T-helper 17 cell (primary cell): ENCODE measurements at places on chromosomes 2 and 18.
A peak's percentile ranks its signal among the peaks of the same experiment; 100 is the strongest.

- H3K4me3 ChIP-seq: no peak overlapping the region
- H3K36me3 ChIP-seq: no peaks in the 10 kb centered on the region
- DNase-seq: no peak
Observed at GRCh38 chr18:35506024-35506712, 8.4 kb upstream of the INO80C start.

- H3K36me3 ChIP-seq: no peaks in the 10 kb centered on the region
- DNase-seq: no peak
- H3K4me1 ChIP-seq: no peaks in the 10 kb centered on the region
- H3K27me3 ChIP-seq: peaks cover 8% of the 10 kb centered on the region
- no peak overlapping the region for H3K27ac ChIP-seq
Observed at GRCh38 chr18:54939361-54939917, 19.8 kb downstream of the CCDC68 start.

DNA sequence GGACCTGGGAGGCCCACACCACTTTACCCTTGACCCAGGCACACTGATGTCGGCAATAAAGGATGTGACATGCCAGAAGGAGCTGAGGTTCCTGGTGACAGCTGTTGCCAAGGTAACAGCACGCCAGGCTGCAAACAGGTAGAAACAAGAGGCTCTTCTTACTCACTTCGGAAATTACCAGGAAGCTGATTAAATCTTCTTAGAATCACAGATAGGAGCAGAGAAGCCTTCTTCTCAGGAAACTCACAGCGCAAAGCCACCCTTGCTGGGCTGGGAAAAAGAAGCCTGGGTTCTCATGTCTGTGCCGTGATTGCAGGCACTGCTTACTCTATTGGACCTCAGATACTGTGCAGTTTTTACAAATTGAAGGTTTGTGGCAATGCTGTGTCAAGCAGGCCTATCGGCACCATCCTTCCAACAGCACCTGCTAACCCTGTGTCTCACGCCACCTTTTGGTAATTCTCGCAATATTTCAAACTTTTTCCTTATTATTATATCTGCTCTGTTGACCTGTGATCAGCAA lies 61.0 kb upstream of the TAF1B start:
- H3K4me1 ChIP-seq: peaks cover 53% of the 10 kb centered on the region
- no peaks in the 10 kb centered on the region for H3K36me3 ChIP-seq
- peak overlapping the region; percentile 91 for H3K4me3 ChIP-seq
- peak overlapping the region; percentile 100 for H3K27ac ChIP-seq

DNA sequence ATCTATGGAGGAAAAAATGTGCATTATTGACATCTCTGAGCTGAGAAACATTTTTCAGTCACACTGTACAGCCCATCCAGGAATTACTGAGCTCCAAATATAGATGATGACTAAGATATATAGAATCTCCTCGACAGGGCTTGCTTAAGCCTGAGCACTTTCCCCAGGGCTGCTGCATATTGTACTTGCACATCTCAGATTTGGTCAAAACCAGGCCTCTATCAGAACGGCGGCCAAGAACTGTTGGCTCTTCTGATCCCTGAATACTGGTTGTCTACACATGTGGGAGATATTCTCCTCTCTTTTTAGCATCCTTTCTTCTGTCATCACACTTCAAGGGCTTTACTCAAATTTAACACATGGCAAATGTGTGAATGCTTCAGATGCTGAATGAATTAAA lies 201.5 kb upstream of the SLC35G4 start:
- H3K27ac ChIP-seq: no peak overlapping the region
- no peak overlapping the region for H3K4me3 ChIP-seq
- no peaks in the 10 kb centered on the region for H3K36me3 ChIP-seq
- DNase-seq: no peak
- H3K4me1 ChIP-seq: no peaks in the 10 kb centered on the region

GRCh38 chr2:234081970-234082822 lies 31.7 kb downstream of the SPP2 start:
- no peak overlapping the region for H3K27ac ChIP-seq
- H3K36me3 ChIP-seq: peaks cover 2% of the 10 kb centered on the region
